Activated T-helper 1 cell treated with anti-CD3 and anti-CD28 coated beads, Interleukin-2, amount 50 U/mL, for 16 hours (primary cell): ENCODE measurements at places on chromosomes 13 and 19.

DNA sequence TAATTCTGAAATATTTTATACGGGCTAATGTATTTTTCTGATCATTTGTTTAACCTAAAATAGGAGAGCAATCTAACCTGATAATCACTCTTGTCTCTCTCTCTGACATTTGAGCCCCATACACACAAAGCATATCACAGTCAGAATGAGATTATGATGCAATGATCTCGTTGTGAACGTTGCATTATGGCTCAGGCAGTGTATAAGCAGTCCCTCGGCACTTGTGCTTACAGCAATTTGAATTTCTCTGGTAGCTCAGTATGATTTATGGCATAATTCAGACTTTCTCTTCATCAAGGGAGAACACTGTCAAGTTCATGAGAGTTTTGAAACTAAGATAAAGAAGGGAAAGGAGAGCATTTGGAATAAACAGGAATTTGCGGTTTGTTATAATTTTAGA is 256.1 kb downstream of the DACH1 start:
- no peak for DNase-seq

GRCh38 chr13:30572859-30573275 is 44.9 kb upstream of the USPL1 start:
- no peak for DNase-seq

GRCh38 chr13:52010890-52011631 is at the start of gene ATP7B:
ATP7B (minus strand) TSS chr13:52011450; CDS start chr13:52011337, 113 bp downstream.
- no peak for DNase-seq

GRCh38 chr19:36771261-36772231 is 1.1 kb downstream of the ZNF850 start:
- DNase-seq = no peak

GRCh38 chr19:16871871-16872270 is 16.9 kb upstream of the F2RL3 start:
- no peak for DNase-seq

- no peak for DNase-seq
Measured at GRCh38 chr13:112134391-112135075, 67.6 kb downstream of the SOX1 start.

GRCh38 chr13:113528101-113528812 is 37.7 kb upstream of the DCUN1D2 start:
- no peak for DNase-seq

DNA sequence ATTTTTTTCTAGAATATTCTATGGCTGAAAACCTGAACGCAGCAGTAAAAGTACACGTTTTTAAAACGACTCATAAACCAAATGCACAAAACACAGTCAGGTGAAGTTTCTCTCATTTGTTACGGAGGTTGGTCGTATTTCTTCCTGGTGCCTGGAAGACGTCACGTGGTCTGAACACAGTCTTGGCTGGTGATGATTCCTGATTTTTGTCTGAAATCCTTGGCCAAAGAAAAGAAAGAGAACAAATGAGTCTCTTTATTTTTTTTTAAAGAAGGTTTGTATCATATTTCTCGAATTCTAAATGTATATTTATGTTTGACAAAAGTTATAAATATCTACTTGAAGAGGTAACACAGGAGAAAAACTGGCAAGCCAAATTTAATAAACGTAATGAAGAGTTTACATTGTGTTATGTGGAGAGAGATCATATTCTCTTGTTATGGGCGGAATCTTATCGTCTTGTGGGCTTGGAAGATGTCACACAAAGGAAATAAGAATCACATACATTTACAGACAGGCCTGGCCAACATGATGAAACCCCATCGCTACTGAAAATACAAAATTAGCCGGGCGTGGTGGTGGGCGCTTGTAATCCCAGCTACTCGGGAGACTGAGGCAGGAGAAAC is 10.0 kb upstream of the PNMA8A start:
- no peak for DNase-seq

- DNase-seq = no peak
Measured at GRCh38 chr19:40388481-40388880, 1.5 kb downstream of the HIPK4 start.

- DNase-seq = no peak
Measured at GRCh38 chr19:52034051-52034728, 6.0 kb upstream of the ZNF614 start.

DNA sequence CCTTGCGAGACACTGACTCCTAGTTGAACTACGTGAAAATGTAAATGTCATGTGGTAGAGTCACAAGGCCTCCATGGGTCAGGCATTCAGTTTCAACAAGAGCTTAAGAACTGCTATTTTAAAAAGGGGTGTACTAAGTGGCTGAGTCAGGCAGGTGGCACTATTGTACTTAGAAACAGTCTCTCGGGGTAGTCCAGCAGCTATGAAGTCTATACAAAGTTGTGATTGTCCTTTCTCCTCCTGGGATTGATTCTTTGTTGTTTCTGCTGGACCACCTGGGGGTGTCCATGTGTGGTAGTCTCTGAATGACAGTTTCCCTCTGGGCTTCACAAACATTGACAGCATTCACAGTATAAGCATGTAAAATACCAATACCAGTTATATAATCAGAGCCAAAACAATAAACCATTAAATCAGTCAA is 33.0 kb downstream of the UGGT2 start:
- DNase-seq = no peak

GRCh38 chr19:33207040-33207620 is 13.0 kb downstream of the LRP3 start:
- DNase-seq = no peak

GRCh38 chr13:78736142-78736541 is 77.2 kb upstream of the OBI1 start:
- DNase-seq = no peak

DNA sequence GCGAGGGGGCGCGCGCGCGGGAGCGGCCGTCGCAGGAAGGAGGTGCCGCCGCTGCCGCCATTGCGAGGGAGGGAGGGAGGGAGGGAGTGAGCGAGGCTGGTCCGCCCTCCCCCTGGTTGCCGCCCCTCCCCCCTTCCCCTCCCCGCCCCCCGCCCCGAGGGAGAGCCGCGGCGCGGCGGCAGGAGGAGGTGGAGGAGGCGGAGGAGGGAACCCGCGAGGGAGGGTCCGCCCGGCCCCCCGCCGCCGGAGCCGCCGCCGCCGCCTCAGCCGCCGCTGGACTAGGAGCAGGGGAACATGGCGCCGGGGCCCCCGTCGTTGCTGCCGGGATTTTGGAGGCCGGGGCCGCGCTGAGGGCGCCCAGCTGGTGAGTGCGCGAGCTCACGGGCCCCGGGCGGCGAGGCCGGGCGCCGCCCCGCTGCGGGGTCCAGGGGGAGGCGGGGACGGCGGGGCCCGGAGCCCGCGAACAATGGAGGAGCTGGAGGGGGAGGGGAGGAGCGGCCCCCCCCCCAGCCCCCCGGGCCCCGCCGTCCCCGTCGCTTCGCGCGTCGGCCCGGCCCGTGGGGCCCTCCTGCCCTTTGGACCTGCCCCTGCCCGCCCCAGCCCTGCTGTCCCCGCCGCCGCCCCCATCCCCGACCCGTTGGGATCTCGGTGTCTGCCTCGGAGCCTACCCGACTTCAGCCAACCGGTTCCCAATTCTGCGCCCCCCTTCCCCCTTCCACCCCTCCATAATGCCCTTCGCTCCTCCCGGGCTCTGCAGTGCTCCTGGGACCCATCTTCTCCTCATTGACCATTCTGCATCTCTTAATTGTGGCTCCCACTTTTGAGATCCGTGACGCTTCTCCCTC is at the start of gene ARHGAP35:
TSS of gene ARHGAP35 (plus strand) at position 152 of the 845 bp plus-strand sequence. CDS start 57,679 bp downstream, outside the sequence.
- DNase-seq = peak; percentile 79

DNA sequence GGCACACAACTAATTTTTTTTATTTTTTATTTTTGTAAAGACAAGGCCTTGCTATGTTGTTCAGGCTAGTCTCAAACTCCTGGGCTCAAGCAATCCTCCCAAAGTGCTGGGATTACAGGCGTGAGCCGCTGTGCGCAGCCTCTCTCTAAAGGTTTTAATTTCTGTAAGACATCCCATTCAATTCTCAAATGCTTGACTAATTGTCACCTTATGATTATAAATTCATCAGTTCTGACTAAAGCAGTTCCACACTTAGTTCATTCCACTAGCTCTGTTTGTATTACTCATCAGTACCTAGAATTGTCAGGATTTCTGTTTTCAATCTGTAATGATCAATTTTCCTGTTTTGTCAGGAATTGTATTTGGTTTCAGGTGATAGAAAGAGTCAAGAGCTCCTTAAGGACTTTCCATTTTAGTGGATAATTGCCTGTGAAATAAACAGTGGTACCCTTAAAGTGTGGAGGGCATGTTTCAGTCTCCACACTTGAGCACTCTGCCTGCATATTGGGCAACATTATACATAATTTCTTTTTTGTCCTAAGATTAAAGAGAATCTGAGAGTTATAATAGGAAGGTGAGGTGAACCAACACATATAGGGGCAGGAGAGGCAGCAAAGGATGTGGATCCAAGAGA is 27.6 kb downstream of the GPALPP1 start:
- no peak for DNase-seq

GRCh38 chr19:20028611-20029010 is 10.7 kb downstream of the ZNF682 start:
- no peak for DNase-seq

DNA sequence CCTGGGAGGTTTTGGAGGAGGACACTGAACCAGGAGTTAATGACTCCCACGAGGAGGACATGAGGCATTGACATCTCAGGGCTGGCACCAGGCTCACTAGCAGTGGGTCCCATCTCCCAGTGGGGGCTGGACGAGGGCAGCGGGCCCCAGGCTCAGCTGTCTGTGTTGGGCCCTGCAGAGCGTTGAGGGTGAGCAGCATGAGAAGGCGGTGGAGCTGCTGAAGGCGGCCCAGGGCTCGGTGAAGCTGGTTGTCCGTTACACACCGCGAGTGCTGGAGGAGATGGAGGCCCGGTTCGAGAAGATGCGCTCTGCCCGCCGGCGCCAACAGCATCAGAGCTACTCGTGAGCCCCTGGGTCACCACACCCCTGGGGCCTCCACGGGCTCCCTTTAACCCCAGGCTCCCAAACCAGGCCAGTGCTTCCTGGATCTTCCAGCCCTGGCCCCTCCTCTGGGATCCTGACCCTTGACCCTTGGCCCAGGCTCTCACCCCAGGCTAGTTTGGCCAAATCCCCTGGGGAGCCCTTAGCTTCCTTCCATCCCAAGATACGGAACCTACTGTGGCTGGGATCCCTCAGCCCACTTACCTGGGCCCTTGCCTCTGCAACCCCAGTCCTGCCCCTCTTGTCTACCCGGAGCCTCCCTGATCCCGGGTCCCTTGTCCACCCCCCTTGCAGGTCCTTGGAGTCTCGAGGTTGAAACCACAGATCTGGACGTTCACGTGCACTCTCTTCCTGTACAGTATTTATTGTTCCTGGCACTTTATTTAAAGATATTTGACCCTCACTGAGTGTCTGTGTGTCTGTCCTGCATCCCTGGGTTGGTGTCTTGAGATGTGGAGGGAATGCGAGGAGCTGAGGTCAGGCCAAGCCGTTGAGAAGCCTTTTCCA is 1.0 kb downstream of the C19orf73 start:
- no peak for DNase-seq

DNA sequence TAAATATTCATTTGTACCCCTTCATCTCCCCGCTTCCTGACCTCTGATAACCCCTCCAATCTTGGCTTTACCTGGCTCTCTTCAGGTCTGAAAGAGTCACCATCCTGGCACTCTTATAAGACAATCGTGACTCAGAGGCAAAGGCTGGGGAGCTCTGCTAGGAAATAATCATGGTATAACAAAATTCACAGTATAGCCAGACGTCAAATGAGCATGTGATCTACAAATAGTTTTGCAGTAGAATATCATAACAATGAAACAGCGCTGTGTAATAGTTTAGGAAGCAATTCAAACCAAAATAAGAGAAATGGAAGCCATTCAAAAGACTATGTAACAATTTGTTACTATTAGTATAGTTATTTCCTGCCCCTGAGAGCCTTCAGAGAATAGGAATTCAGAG is 34.2 kb downstream of the RXFP2 start:
- no peak for DNase-seq

DNA sequence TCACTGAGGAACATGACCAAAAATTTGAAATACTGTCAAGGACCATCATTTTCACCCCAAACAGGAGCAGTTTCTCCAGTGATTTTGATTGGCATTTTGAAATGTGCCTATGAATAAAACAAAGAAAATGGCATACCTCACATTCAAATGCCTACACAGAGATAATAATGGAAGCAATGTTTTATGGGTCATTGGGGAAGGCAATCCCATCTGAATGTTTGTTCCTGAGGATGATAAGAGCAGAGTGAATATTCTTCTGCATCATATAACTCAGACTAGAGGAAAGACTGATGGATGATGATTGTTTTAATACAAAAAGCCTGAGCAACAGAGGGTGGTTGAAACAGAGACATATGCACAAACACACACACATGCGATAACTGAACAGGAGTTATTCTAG is 2749.9 kb downstream of the PCDH9 start:
- DNase-seq = no peak

- no peak for DNase-seq
Measured at GRCh38 chr19:31418692-31419430, 69.6 kb upstream of the TSHZ3 start.

- peak; percentile 79 for DNase-seq
Measured at GRCh38 chr19:10269333-10270179, 1.4 kb upstream of the ICAM1 start.

DNA sequence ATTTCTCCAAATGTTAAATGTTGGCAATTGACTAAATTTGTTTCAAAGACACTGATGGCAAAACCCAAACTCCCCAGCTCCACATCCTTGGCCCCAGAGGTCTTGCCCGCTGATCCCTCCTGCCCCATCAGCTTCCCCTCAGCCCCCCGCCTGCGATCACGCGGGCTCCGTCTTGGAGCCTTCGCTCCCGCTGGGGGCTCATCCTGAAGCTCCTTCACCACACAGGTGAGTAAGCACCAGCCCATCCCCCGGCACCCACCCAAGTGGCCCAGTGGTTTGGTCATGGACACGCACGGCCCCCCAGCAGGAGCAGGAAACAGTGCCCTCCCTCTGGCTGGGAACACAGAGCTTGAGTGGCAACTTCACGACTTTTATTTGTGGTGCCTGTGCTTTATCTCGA is 14.9 kb downstream of the EPS8L1 start:
- no peak for DNase-seq

GRCh38 chr13:51297556-51297955 is 41.9 kb upstream of the SERPINE3 start:
- no peak for DNase-seq

DNA sequence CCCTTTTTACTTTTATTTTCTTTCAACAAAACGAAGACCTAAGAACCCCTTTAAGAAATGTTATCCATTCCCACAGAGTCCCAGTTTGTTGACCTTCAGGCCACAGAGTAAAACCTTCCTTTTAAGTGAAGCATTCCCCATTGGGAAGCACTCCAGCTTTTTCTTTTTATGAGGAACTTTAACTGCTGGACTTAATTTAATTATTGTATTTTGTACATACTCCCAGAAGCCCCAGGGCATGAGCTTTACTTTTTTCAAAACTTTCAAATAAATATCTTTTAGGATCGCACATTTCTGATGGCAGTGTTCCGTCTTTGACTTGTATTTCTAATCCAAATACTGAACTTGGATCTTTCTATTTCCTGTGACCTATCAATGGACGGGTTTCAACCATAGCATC is 68.9 kb downstream of the ZIC5 start:
- DNase-seq = no peak

GRCh38 chr13:83333614-83334388 is 548.5 kb downstream of the SLITRK1 start:
- DNase-seq = no peak
